NAMALWA (cell line): ENCODE measurements at places on chromosomes 4 and X.

DNA sequence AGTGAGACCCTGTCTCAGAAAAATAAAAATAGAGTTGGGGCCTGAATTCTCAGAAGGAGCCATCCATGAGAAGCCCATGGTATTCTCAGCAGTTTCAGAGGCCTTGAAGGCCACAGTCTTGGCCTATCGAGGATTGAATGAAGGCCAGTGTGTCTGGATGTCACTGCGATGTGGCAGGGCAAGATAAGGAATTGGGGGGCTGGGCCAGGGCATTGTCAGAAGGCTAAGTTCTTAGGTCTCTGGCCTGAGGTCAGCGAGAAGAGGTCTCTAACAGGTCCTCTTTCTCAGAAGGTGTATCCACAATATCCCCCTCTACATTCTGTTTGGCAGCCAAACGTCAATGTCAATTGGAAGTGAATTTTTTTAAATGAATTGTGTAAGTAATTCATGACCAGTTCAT lies 5.7 kb downstream of the ZNF275 start:
- DNase-seq = no peak

DNA sequence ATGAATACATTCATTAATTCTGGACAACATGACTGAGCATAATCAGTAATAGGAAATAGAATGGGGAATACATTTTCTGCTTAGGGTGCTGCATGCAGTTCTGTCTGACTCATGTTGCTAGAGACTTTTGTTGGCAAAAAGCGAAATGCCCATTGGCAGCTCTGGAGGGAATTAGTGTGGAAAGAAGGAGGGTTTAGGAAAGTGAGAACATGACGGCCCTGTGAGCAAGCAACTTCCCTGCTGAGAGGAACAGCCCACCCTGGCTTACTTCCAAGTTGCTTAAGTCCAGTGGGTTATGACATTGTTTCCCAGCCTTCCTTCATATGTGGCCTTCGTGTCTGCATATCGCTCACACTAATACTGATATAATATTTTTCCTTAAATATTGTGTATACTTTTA lies 13.8 kb downstream of the MAD2L1 start:
- no peak for DNase-seq

GRCh38 chr4:141636771-141637460 lies 533 bp downstream of the IL15 start:
- no peak for DNase-seq

- no peak for DNase-seq
Observed at GRCh38 chr4:99100876-99101275, 12.3 kb upstream of the ADH5 start.

DNA sequence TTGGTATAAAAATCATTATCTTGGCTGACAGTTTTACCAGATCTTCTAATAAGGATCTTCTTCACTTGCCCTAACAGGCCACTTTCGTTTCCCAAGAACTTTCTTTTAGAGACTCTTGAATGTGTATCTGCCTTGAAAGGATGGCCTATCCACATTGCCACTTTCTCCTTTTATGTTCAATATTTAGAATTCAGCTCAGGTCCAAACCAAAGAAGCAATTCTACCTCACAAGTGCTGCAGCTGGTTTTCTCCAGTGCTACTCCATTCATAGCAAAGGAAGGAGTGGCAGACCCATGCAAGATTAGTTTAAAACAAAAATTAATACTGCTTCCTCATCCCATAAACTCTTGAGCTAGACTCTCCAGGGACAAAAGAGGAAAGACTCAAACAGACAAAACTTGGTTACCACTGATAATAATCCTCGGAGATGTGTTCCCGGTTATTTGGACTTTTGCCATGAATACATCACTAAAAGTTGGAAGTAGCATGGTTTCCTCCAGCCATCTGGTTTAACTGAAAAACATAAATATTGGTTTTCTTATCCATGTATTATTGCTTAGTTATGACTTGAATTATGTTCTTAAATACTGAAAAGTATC lies 401.8 kb downstream of the PABPC4L start:
- no peak for DNase-seq

DNA sequence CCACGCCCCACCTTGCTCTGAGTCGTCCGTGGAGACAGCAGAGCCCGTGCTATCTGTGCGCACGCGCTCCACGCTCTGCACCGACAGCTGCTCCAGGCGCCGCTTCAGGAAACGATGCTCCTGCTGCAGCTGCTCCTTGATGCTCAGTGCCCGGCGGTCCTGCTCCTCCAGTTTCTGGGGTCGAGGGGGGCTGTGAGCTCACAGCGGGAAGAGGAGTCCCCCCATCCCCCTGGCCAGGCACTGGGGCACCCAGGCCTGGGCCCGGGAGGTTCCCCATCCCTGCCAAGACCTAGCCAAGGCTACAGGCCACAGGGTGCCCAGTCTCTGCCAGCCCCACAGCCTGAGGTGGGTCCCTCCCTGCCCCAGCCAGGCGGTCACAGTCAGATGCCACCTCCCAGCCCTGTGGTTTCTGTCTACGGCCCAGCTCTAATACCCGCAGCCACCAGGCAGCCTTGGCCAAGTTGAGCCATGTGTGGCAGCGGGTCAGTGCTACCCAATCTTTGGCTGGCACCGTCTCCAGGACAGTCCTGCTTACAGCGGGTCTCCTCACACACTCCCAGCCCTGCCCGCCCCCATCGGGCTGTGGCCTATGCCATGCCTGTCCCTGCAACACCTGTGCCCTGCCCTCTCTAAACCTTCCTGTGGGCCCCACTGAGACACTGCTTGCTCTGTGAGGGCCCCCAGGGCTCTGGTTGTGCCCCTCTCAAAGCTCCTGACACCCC lies 9.3 kb upstream of the HAUS3 start:
- no peak for DNase-seq

GRCh38 chr4:17476853-17477252 lies 35.0 kb downstream of the QDPR start:
- no peak for DNase-seq

DNA sequence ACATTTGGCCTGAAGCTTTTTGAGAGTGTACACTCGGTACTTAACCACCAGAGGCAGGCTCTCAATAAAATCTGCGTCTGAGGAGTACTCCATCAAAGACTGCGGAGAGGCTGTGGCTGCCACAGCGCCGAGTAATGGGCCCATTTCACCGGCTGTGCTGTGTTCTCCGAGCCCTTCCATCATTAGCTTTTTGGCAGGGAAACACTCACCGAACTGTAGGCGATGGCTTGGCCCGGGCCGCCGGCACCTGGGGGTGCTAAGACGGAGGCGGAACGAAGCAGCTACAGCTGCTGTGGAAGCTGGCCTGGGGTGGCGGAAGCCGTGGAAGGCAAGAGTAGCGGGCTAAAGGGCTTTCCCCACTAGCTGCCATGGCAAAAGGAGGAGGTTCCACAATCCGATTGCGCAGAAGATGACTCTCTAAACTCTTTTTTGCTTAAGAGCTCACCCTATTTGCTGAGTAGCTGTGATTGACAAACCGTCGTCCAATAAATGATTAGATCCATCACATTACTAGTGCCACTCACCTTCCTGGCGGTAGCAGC lies 48.5 kb upstream of the PABPC1L2A start:
- no peak for DNase-seq

DNA sequence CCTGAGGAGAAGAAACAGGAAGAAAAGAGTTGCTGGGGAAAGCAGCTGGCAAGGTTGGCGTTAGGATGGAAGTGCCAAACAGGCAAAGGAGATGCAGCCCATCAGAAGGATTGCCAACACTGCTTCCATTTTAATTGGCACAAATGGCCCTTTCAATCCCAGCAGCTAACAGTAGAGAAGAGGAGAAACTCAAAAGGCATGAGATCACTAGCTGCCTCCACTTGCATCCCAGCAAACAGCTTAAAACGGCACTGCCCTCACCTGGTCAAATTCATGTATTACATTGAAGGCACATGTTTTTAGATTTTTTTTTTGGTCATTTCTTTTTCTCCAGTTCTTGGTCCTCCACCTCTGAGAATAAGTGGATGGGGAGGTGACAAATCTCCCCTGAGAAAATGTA lies 14.9 kb upstream of the LOC101059915 start:
- DNase-seq = peak; percentile 73

- DNase-seq = no peak
Observed at GRCh38 chr4:124121461-124121971, 591.0 kb downstream of the ANKRD50 start.

DNA sequence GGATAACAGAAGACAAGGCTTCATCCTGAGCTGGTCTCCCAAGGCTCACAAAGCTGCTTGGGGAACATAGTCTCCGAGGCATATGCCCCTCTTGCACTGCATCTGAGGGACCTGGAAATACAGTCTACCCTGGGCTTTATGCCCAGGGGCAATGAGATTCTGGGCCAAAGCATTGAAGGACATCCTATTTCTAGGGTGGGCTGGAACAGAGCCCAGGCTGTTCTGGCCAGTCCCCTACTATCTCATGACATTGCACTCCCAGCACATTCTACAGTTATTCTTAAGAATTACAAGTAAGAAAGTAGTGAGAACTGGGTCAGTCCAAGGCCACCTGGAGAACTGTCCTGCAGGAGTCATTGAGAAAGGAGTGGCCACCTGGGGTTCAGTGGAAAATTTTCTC lies 107.6 kb downstream of the USP46 start:
- DNase-seq = no peak

DNA sequence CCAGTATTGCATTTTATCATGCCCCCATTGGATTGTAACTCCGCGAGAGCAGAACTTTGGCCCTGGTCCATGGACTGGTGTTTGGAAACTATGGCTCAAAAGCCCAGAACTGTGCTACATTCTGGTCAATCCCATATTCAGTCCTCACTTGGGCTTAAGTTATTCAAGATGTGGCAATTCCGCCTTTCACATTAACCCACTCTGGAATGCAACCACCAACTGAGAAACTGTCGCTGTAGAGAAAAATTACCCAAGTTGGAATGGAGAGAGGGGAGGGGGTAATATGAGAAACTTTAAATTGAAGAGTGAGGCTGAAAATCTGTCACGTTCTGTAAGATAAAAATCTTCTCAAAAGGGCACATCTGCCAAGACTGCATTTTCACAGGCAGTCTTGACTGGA lies 189.6 kb upstream of the NHS start:
- DNase-seq = no peak

DNA sequence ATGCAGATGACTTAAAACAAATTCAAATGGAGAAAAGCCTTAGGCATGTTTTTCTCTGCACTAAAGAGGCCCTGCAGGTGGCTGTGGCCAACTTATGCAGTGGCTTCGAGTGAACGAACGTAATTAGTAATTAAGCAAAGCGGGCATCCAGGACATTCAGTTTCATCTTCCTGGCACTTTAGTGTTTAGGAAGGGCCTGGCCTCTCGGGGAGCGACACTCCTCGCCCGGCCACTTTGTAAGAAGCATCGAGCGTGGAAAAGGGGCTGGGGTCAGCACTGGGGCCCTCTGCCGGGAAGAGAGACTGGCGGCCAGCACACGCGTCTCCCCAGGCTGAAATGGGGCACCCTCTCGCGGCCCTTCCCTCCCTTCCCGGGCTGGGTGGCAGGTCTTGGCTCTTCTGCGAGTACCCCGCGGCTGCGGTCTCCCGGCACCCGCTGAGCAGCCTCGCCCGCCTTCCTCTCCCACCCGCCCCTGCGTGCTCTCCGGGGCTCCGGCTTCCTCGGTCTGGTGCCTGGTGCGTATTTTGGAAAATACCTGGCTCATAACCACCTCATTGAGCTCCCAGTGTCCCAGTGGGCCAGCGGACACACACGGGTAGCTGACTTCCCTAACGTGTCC lies 677 bp upstream of the CYP4V2 start:
- DNase-seq = peak; percentile 74

DNA sequence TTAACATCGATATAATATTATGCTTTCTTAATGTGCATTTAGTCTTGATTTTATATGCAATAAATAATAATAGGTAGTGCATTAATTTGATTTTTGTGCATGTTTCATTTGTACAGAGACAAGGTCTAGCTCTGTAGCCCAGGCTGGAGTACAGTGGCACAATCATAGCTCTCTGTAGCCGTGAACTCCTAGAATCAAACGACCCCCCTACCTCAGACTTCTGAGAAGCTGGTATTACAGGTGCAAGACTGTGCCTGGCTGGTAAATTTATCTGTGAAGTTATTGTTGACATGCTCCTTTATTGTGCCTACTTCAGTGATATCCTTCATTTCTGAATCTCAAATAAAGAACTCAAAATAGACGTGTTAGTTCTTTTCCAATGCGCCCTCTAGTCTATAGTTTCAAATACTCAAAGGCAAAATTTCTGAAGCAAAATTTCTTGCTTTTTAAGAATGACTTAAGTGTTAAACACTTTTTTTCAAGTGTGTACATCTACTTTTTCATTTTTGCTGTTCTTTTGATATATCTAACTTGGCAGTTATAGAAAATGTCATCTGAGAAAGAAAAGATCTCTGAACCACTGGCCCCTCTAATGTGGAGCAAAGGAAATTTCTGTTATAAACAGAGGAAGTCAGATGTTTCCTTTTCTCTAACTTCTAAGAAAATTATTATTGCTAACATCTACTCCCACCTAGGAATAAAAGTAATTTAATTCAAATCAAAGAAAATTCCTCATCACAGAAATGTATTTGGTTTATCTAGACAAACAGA lies 28.3 kb upstream of the GUCY1A1 start:
- no peak for DNase-seq

- peak; percentile 67 for DNase-seq
Observed at GRCh38 chrX:13752646-13753045, 18.1 kb downstream of the OFD1 start.

GRCh38 chrX:22357621-22358020 lies 84.9 kb downstream of the CBLL2 start:
- DNase-seq = no peak

- no peak for DNase-seq
Observed at GRCh38 chrX:121733514-121733913, 686.1 kb downstream of the GLUD2 start.

- DNase-seq = no peak
Observed at GRCh38 chr4:61277785-61278760, 77.9 kb downstream of the ADGRL3 start.

DNA sequence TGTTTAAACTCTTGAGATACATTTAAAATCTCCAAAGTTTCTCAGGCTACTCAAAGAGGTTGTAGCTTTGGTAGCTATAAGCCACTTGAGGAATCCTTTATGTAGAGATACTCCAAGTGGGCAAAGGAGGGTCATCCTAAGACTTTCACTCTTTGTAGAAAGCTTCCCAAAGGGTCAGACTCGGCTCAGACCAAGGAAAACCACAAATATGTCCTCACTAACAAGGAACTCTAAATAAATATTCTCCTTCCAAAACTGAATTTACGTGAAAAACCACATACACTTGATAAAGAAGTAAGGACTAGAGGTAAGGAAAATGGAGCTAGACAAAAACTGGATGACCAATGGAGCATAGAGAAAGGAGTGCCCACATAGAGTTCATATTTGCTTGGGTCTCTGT lies 41.7 kb upstream of the DDX60 start:
- no peak for DNase-seq

GRCh38 chrX:80237072-80237471 lies 183.2 kb upstream of the TENT5D start:
- no peak for DNase-seq

DNA sequence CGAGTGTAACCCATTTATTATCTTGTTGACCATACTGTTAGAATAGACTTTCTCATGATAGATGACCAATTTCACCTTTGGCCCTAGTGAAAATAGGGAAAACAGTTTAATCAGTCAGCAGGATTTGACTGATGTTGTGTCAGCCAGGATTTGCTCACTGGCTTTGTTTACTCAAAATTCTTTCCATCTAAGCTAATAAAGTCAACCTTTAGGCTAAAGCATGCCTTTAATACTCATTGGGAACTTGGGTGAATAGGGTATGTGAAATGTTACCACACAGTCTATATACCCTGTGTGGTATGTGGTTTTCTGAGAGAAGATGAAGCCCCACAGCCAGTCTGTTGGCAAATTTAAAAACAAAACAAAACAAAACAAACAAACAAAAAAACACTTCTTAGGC lies 18.7 kb upstream of the SPANXB1 start:
- no peak for DNase-seq

GRCh38 chr4:8152090-8152864 lies 6.3 kb downstream of the ABLIM2 start:
- DNase-seq = no peak
